ENCODE measurements at places on chromosomes 7 and 10.

DNA sequence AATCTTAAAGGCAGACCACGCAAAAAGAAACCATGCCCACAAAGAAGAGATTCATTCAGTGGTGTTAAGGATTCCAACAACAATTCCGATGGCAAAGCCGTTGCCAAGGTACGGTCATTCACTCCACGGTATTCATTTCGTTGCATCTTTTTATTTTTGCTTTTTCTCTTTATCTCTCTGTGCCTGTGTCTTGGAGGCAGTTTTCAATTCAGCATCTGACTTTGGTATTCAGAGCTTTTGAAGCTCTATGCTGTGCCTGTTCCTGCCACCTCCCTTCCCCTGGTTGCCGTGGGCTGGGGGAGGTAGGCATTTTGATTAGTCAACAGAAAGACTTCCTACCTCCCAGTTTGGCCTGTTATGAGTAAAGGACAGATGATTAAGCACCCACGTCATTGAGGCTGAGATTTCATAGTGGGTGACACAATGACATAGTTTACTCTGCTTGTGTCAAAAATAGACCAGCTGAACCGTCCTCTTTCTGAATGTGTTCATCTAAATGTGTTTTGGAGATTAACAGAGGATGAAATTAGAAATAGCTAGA lies 149.5 kb downstream of the ARID5B start:
- peak; percentile 73 for DNase-seq

GRCh38 chr7:40700653-40701421 lies 566.0 kb downstream of the SUGCT start:
- peak; percentile 53 for DNase-seq

DNA sequence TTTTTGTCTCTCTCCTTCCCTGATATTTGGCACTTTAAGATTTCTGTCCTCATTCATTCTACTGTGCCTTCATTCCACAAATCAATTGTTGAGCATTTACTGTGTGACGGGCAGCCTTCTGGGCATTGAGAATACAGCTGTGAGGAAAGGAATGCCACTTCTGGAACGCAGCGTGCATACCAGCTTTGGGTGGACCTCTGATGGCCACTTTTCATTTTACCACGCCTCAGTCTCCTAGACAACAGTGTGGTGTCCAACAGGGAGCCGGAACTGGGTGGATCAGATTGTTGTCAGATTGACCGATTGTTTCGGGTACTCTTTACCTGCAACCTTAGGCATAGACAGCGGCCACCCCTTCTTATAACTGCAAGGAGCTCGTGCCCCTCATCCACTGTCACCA lies 222.7 kb upstream of the DPP6 start:
- peak; percentile 34 for DNase-seq

- DNase-seq = peak; percentile 2
Observed at GRCh38 chr7:14381306-14381705, 391.8 kb upstream of the ETV1 start.

- no peak for DNase-seq
Observed at GRCh38 chr7:27154901-27155815, 1.3 kb downstream of the HOXA7 start.

GRCh38 chr10:26781797-26782196 lies 79.0 kb downstream of the ABI1 start:
- DNase-seq = no peak
